ENCODE measurements at places on chromosomes 11 and 22.

GRCh38 chr11:95279921-95280868, 49.2 kb upstream of the SESN3 start:
- DNase-seq = no peak

- DNase-seq = no peak
Observed at GRCh38 chr11:114163229-114163631, 103.7 kb downstream of the ZBTB16 start.

GRCh38 chr22:22578702-22579424, 19.8 kb upstream of the PRAME start:
- no peak for DNase-seq

GRCh38 chr11:14499178-14499559, 442 bp downstream of the COPB1 start:
- no peak for DNase-seq

GRCh38 chr11:27904358-27905055, 203.4 kb downstream of the KIF18A start:
- no peak for DNase-seq

- no peak for DNase-seq
Observed at GRCh38 chr11:134062265-134063123, 6.4 kb upstream of the JAM3 start.

DNA sequence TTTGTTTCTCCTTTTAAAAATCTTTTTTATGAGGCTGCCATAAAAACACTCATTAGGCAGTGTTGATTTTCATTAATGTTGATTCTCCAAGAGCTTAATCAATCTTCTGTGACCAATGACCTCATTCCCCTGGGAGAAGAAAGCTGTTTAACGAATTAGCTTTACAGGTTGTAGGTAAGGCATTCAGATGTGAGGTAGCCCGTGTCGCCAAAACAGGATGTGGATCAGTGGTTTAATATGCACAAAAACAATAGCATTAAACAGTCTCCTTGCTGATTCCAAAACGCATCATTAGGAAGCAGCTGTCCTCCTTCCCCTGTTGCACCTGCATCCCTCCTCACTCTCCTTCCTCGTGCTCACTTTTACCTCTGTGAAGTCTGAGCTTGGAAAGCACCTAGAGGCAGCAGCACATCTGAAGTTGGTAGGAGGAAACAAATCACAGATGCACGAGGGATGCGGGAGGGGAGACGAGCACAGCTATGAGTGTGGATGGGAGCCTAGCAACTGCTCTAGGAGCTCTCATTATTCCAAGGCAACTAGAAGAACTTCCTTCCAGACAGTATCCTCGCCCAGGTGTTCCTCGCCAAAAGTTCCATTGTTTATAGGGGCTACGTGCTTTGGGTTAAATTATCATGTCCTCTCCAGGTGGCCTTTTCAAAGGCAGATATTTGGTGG, 179.4 kb upstream of the SNX19 start:
- no peak for DNase-seq

- DNase-seq = no peak
Observed at GRCh38 chr11:127485541-127485940, 485.0 kb upstream of the KIRREL3 start.

GRCh38 chr11:19511413-19512183, 201.0 kb upstream of the NAV2 start:
- no peak for DNase-seq

GRCh38 chr22:34113381-34113780, 193.1 kb upstream of the LARGE1 start:
- no peak for DNase-seq

GRCh38 chr11:32830413-32830738, 649 bp downstream of the PRRG4 start:
- DNase-seq = no peak

DNA sequence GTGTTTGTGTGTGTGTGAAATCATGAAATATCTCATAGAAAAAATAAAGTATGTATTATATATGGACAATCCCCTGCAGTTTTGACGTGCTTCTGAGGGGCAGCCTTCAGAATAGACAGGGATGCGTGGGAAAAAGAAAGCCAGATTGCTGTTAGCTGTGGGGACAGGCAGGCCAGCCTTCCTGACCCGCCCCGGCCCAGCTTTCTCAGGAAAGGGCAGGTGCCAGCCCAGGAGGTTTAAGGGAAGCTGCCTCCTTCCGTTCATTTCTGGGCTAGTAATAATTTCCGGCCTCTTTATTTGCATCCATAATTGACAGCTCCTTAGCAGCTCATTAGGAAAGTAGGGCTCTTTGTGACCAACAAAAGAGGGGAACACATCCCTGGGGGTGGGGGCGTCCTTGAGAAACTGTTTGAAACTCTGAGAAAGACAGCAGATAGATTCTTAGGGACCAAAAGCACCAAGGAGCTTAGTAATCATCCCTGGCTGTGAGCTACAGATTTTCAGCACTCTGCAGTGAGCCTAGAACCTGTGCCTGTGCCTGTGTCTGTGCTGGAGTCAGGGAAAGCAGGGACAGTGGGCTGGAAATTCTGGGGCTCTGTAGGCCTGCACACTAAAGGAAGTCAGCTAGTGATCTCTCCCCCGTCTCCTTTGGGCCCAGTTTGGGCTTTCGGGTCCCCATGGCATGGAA, 632.9 kb upstream of the CADM1 start:
- no peak for DNase-seq

GRCh38 chr11:95495706-95496105, 264.7 kb upstream of the SESN3 start:
- no peak for DNase-seq

DNA sequence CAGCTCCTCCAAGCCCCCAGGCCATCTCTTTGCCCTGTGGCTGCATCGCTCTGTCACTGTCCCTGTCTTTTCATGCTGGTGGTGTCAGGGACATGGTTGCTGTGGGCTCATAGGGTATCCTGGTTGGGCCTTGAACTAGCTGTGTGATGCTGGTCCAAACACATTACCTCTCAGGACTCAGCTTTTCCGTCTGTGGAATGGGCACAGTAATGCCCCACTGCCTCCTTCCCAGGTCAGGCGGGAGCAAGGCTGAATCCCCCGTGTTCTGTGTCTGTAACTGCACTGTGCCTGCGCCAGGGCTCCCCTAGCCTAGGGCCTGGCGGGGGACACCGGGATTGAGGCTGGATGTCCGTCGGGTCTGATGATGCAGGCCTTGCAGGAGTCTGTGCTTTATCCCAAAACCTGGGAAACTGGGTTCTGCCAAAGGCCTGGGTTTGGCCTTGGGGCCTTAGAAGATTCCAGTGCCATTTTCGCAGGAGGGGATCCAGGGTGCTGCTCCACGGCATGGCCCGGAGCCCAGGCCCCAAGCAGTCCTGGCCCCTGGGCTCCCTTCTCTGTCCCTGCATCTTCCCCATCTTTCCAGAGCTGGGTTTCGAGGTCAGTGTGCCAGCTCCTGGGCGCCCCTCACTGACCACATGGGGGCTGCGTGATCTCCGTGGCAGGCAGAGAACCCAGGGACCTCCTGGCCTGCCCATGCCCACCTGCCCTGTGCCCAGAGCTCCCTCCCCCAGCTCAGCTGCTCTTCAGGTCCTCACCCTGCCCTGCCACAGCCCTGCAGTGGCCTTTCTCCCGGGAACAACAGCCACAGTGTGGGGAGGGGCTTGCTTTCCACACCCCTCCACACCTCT, 32.7 kb upstream of the CELSR1 start:
- DNase-seq = no peak

All from naive thymus-derived CD8-positive, alpha-beta T cell (primary cell).